Calu3 (cell line): ENCODE measurements at places on chromosomes 13 and 19. TPM values are rescaled to one million over a fixed set of nuclear protein-coding genes. Genes with fewer than 3 reads are reported as not detected.

MAMSTR gene
- 1.7 TPM in 2 replicates for total RNA-seq

ZNF563 gene
- total RNA-seq, result 0.81 and 1.3 TPM in 2 replicates

LILRB5 gene
- not detected in 2 replicates for total RNA-seq

LRRC8E gene
- total RNA-seq, result 8.0 and 9.1 TPM in 2 replicates

SOX1 gene
- total RNA-seq, result not detected in 2 replicates

PLIN4 gene
- 1.1 and 2.3 TPM in 2 replicates for total RNA-seq

ZNF229 gene
- total RNA-seq, result 4.0 and 4.2 TPM in 2 replicates

CYP2A7 gene
- total RNA-seq, result not detected in 2 replicates

CAMSAP3 gene
- 26.0 and 30.3 TPM in 2 replicates for total RNA-seq

FIZ1 gene
- 18.6 and 23.0 TPM in 2 replicates for total RNA-seq

AKT2 gene
- 179 and 182 TPM in 2 replicates for total RNA-seq

HRC gene
- not detected in 2 replicates for total RNA-seq

CD37 gene
- total RNA-seq, result not detected in 2 replicates

ATP7B gene
- 5.6 and 6.8 TPM in 2 replicates for total RNA-seq

COL4A2 gene
- total RNA-seq, result 0.42 and 1.0 TPM in 2 replicates

ZNF112 gene
- 5.6 and 5.7 TPM in 2 replicates for total RNA-seq

ODAD3 gene
- total RNA-seq, result not detected in 2 replicates

ZNF850 gene
- total RNA-seq, result 9.0 and 10.9 TPM in 2 replicates

NALCN gene
- total RNA-seq, result 2.0 and 2.8 TPM in 2 replicates

ZNF266 gene
- total RNA-seq, result 12.7 and 13.1 TPM in 2 replicates

ZNF888 gene
- total RNA-seq, result 25.5 and 27.0 TPM in 2 replicates

ZNF763 gene
- total RNA-seq, result 1.7 and 2.0 TPM in 2 replicates

CRTC1 gene
- total RNA-seq, result 8.5 and 9.4 TPM in 2 replicates

ACP7 gene
- 6.6 and 9.5 TPM in 2 replicates for total RNA-seq

AMER2 gene
- total RNA-seq, result not detected in 2 replicates

ZNF549 gene
- 6.4 and 7.1 TPM in 2 replicates for total RNA-seq

TFPT gene
- total RNA-seq, result 30.8 and 34.2 TPM in 2 replicates

CACNG8 gene
- total RNA-seq, result 13.4 and 19.0 TPM in 2 replicates

RNASEH2A gene
- 30.6 and 41.6 TPM in 2 replicates for total RNA-seq

MCEMP1 gene
- total RNA-seq, result not detected in 2 replicates

KASH5 gene
- total RNA-seq, result not detected in 2 replicates

CLIP3 gene
- total RNA-seq, result 3.1 and 3.5 TPM in 2 replicates

ALKBH6 gene
- total RNA-seq, result 52.6 and 56.7 TPM in 2 replicates

CYP4F8 gene
- not detected in 2 replicates for total RNA-seq
